Hematopoietic multipotent progenitor cell treated with erythropoietin and hydrocortisone succinate and interleukin-3 and kit ligand, for 15 days (in vitro differentiated cells): ENCODE measurements at places on chromosomes 4 and X.

GRCh38 chr4:134393592-134393991 is 192.0 kb upstream of the PABPC4L start:
- DNase-seq: no peak

- no peak for DNase-seq
Observed at GRCh38 chr4:159024266-159024665, 78.6 kb upstream of the RAPGEF2 start.

- DNase-seq: no peak
Observed at GRCh38 chr4:2252530-2253091, 9.3 kb downstream of the MXD4 start.

- no peak for DNase-seq
Observed at GRCh38 chr4:103498161-103499070, 221.4 kb downstream of the TACR3 start.

- no peak for DNase-seq
Observed at GRCh38 chrX:50815120-50815519, 1.1 kb upstream of the SHROOM4 start.

- DNase-seq: no peak
Observed at GRCh38 chrX:40729598-40730584, 5.5 kb downstream of the MED14 start.

GRCh38 chr4:182928061-182928460 is 10.9 kb upstream of the DCTD start:
- DNase-seq: peak; percentile 18

GRCh38 chrX:69504626-69505612 is 793 bp downstream of the NALF2 start:
- no peak for DNase-seq

- no peak for DNase-seq
Observed at GRCh38 chr4:163923092-163923491, 428.6 kb downstream of the TMA16 start.

DNA sequence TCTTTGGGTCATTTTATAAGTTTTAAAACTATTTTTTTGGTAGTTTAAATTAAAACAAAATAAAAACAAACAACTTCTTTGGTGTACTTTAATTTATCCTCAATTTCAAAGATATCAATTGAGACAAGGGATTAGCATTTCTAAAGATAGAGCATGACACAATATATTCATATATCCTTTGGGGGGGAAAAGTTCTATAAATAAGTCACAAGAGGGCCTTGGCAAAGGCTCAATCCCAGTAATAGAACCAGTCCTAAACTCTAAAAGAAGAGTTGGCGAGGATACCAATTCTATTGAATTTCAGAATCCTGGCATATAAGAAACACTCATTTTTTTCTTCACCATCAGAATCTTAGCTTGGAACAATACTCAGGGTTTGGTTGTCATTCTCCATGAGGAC is 89.7 kb downstream of the COL4A6 start:
- no peak for DNase-seq

DNA sequence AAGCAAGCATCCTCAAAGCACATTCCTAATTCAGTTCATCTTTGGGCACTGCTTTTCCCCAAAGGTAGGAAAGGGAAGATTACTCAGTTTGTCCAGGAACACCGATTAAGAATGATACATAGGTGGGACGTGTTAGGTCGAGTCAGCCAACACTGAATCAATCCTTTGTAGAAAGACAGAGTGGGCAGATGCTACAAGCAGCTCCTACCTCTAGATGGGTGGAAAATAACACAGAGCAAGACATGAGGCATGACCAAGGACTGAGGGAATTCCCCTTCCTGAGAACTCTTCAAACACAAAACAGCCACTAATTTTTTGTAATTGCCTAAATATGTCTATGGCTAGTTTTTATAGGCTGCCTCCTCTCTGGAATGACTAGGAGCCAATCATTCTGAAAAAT is 331.7 kb downstream of the HNRNPD start:
- DNase-seq: no peak

- no peak for DNase-seq
Observed at GRCh38 chr4:150078041-150078578, at the start of gene DCLK2. Gene DCLK2, plus strand, starts transcription at chr4:150078445. Its CDS starts 583 bp downstream, at chr4:150079028.

DNA sequence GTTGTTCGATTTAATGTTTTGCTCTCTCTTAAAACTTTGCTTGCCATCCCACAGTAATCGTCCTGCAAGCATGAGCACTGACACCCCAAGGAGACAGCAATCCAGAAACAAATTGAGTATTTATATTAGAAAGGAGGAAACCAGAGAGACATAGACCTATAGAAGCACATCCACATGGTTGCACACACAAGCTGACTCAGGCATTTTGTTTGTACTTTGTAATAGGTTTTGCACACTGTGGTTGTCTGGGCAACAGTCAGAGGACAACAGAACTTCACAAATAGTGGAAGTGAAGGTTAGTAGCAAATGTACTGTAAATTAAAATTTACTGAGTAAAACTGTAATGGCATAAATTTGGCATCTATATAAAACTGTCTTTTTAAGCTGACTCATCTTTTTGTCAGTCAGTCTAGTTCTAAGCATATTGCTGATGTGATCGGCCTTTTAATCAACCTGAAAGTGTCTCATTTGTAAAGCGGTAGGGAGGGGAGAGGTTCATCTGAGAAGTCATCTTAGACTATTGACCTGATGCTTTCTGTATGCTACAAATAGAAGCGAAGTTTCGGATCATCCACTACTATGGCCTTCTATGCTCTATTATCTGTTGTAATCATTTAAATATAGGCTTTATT is 1624.7 kb downstream of the ARAP2 start:
- no peak for DNase-seq

GRCh38 chr4:22339491-22339890 is 176.4 kb downstream of the ADGRA3 start:
- DNase-seq: no peak

DNA sequence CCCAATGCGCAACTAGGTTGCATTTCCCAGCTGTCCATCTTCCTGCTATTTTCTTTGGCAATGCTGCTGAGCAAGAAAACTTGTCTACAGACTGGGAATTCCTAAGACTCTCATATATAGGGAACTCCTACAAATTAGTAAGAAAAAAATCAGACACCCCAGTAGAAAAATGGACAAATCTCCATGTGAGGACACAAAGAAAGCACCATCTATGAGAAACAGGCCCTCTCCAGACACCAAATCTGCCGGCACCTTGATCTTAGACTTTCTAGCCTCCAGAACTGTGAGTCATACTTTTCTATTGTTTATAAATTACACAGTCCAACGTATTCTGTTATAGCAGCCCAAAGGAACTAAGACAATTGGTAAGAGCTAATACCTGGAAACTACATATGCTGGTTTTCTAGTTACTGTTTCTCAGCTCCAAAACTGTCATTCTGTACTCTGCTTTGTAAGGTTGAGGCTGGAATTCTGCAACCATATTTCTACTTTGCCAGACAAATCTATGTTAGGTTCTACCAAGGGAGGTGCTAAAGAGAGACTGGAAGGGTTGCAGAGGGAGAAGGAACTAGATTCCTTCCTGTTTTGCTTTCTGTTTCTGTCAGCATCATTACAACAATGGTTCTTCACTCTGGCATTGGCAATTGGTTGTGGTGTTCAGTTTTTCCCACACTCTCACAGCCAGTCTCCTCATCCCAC is 35.7 kb upstream of the FAM241A start:
- DNase-seq: no peak

GRCh38 chr4:1048773-1049590 is 37.6 kb downstream of the FGFRL1 start:
- no peak for DNase-seq

- DNase-seq: no peak
Observed at GRCh38 chr4:21544955-21545354, 403.6 kb downstream of the KCNIP4 start.

- no peak for DNase-seq
Observed at GRCh38 chr4:188138227-188138626, 1.0 kb upstream of the TRIML1 start.

- no peak for DNase-seq
Observed at GRCh38 chrX:77875372-77875771, 19.9 kb downstream of the MAGT1 start.

GRCh38 chrX:38341442-38341841 is 11.0 kb upstream of the OTC start:
- DNase-seq: no peak

- DNase-seq: no peak
Observed at GRCh38 chrX:153647461-153648357, 706 bp downstream of the DUSP9 start.

- DNase-seq: no peak
Observed at GRCh38 chrX:100072336-100072735, 337.7 kb downstream of the PCDH19 start.

- no peak for DNase-seq
Observed at GRCh38 chrX:99445336-99445735, 964.7 kb downstream of the PCDH19 start.

- no peak for DNase-seq
Observed at GRCh38 chr4:106056914-106057313, 161.6 kb downstream of the NPNT start.

- no peak for DNase-seq
Observed at GRCh38 chr4:26075583-26075982, 161.6 kb downstream of the SMIM20 start.

DNA sequence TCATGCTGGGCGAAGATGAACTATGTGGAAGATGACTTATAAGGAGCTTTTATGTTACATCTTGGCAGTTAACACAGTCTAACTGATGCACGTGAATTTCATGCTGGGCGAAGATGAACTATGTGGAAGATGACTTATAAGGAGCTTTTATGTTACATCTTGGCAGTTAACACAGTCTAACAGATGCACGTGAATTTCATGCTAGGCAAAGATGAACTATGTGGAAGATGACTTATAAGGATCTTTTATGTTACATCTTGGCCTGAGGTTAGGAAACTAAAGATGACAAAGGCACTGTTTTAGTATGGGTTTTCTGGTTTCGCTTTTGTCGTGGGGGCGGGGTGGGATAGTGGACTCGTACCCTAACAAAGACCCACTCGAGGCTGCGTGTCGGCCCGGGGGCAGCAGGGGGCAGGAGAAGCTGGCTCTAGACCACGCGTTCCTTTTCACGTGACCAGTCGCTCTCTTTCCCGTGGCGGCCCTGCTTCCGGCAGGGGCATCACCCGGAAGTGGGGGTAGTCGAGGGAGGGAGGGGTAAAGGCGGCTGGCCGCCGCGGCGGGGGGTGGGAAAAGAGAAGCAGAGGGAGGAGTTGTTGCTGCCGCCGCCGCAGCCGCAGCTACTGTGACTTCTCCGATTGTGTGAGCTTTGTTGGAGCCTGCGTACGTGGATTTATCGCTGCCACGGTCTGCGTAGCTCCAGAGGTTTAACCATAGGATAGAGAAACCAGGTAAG is at the start of gene ATP7A:
TSS of gene ATP7A (plus strand) at position 586 of the 733 bp plus-strand sequence. CDS start 60,949 bp downstream, outside the sequence.
- peak; percentile 88 for DNase-seq

DNA sequence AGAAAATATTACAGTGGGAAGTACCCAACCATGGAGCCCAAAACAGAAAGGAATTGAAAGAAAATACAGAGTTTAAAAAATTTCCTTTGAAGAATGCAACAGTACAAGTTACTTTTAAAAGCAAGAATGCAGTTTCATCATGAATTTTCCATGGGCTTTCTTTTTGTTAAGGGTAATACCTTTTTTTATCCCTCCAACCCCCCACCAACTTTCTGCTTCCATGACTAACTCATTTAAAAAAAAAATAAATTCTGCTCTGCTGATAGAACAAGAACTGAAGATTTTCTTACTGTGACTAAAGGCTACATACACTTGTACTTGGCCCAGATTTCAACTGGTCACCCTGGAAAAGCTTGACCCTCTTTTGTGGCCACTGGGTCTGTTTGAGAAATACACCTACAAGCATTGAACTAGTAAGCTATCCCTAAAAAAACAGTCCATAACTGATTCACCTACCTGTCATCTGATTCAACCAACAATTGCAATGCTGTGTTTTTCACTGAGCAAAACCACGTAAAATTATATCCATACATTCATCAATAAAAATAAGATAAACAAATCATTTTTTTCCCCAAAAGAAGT is 214.2 kb downstream of the NSUN7 start:
- DNase-seq: no peak

DNA sequence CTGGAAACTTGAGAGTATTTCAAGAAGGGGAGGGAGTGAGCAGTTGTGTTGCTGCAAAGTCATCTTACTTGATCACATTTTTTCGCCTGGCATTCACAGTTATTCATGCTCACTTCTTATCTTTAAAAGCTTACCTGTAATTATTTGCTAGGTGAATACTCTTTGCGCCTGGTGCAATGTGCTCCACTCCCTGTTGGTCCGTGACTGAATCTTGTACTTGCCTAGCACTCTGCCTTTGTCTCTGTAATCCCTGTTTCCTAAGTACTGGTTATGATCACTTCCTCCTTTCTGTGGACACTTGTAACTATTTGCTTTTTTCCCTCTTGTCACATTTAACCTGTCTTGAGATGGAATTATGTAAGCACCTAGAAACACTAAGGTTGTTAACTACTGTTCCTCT is 5.8 kb downstream of the BMP2K start:
- peak; percentile 37 for DNase-seq

DNA sequence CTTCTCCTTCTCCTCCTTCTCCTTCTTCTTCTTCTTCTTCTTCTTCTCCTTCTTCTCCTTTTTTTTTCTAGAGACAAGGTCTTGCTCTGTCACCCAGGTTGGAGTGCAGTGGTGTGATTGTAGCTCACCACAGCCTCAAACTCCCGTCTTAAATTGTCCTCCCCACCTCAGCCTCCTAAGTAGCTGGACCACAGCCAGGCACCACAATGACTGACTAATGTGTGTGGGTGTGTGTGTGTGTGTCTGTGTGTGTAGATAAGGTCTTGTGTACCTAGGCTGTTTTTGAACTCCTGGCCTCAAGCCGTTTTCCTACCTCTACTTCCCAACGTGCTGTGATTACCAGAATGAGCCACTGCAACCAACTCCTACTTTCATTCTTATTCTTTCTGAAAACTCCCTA is 390.9 kb downstream of the ADAM29 start:
- DNase-seq: no peak

- no peak for DNase-seq
Observed at GRCh38 chrX:41661366-41662095, 27.2 kb upstream of the GPR34 start.

DNA sequence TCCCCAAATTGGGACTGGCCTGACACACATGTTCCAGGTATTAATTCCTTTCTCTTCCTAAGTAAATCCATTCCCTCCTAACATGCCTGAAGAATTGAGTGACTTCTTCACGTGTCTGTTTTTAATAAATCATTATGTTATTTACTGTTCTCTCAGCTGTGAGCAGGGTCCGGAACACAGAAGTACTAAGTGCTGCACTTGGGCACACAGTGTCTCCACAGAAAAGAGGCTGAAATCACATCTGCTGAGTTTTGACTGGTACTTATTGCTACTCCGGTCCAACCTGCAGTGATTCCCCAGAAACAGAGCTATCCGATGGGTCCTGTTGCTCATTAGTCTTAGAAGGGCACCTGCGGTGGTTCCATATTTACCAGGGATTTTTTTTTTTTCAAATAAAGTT is 202.6 kb downstream of the RBM46 start:
- DNase-seq: no peak

DNA sequence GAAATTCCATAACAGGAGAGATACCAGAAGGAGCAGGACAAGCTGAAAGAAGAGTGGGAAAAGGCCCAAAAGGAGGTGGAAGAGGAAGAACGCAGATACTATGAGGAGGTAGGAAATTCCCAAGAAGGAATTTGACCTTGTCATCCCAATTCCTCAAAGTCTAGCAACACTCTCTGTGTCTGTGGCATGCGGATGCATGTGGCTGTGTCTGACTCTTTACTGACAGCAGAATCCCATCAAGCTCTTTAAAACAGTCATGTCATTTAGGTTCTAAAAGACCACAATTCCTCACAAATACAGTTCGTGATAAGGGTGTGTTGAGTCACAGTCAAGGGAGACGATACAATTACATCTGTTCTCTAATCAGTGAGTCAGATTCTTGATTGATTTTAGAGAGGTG is 68.5 kb downstream of the PHOX2B start:
- no peak for DNase-seq

GRCh38 chrX:85378461-85378860 is 1.0 kb downstream of the POF1B start:
- no peak for DNase-seq

- no peak for DNase-seq
Observed at GRCh38 chr4:122700178-122700725, 32.3 kb upstream of the BBS12 start.
